NCI-H2107 (cell line): ENCODE measurements at places on chromosomes 2 and 18.

GRCh38 chr2:172643142-172643541, 87.3 kb downstream of the PDK1 start:
- DNase-seq: no peak

GRCh38 chr2:201257381-201257955, 2.9 kb upstream of the CASP8 start:
- DNase-seq: no peak

GRCh38 chr2:29848566-29849310, 72.6 kb downstream of the ALK start:
- DNase-seq: no peak

GRCh38 chr2:160322320-160322719, 122.2 kb upstream of the ITGB6 start:
- DNase-seq: no peak

GRCh38 chr2:168780669-168781071, 21.8 kb upstream of the NOSTRIN start:
- DNase-seq: no peak

DNA sequence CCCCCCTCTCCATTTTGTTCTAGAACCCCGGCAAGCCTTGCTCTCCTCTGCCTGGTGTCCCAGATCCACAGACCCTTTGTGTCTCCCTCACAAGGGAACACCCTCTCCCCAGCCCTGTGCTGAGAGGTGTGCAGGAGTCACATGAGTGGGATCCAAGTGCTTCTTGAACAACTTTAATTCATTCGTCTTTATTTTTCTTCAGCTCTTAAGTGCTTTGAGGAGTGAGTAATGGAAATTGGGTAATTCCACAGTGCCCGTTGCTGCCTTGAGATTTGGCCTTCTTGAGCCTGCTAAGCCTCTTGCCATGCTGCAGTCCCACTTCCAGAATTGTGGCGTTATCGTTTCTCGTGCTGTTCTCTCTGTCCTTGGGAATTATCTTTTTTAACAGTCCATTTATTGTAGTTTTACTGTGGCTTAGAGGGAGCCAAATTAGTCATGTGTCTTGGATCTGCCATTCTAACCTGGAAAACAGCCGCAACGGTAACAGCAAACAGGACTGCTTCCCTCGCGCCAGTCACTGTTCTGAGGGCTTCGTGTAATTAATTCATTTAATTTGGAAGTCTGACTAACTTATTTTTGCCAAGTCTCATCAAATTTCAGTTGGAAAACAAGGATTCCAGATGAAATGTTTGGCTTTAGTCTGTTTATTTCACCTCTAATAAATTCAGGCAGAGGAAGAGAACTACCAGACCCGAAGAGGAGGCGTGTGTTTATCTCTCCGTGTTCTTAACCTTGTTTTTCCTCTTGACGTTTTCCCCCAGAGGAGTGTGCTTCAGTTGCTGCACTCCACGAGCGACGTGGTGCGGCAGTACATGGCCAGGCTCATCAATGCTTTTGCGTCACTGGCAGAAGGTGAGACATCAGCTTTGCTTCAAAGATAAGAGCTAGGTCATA, 72.0 kb downstream of the ARMC9 start:
- no peak for DNase-seq
